ENCODE measurements at places on chromosomes 16 and 17. TPM values are rescaled to one million over a fixed set of nuclear protein-coding genes. Genes with fewer than 3 reads are reported as not detected.

Gene PDIA2
- total RNA-seq = 11.4 TPM

- no peak for DNase-seq
These were observed 10.5 kb downstream of the MXRA7 start for GRCh38 chr17:76700270-76700616.

GRCh38 chr17:55308613-55309391 lies 44.0 kb downstream of the HLF start:
- no peak for DNase-seq

- no peak for DNase-seq
These were observed 7.4 kb downstream of the ZNF750 start for GRCh38 chr17:82832411-82832810.

- DNase-seq = no peak
These were observed at the start of gene STAC2 for GRCh38 chr17:39225308-39225958. STAC2 (minus strand) TSS chr17:39225945; CDS start chr17:39225502, 443 bp downstream.

Data from frontal cortex (tissue), 4 donors.